ENCODE measurements at places on chromosomes 6 and 20.

DNA sequence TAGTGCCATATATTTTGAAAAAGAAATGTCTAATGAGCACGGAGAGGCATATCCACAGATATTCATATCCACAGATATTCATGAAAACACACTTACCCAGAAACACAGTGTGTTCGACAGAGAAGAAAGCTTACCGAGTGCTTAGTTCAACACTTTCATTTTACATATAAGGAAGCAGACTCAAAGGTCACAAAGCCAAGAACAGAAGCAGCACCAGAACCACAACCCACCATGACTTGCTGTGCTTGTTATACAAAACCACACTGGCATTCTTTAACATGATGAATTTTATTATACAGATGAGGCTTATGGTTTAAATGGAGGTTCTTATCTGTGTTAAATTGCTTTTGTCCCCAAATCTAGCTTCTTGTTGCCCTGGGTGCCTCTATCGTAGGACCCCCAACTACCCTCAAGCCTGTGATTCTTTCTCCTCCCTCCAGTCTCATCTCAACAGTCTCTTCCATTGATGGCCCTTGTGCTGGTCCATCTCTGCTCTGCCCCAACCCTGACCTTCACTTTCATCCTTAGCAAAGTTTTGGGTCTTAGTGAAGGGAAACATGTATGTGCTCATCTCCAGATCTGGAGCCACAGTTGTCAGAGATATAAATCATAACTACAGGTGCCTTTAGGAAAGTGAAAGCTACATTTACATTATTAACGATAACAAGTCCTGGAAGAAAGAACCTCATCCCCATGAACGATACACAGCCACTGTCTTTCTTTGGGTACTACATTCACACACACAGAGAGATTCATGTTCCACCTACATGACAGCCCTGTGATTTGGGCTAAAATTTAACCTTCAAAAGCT, 40.0 kb downstream of the SF3B5 start:
- DNase-seq = no peak

- no peak for DNase-seq
These were observed 8.9 kb upstream of the RAB44 start for GRCh38 chr6:36688739-36689075.

DNA sequence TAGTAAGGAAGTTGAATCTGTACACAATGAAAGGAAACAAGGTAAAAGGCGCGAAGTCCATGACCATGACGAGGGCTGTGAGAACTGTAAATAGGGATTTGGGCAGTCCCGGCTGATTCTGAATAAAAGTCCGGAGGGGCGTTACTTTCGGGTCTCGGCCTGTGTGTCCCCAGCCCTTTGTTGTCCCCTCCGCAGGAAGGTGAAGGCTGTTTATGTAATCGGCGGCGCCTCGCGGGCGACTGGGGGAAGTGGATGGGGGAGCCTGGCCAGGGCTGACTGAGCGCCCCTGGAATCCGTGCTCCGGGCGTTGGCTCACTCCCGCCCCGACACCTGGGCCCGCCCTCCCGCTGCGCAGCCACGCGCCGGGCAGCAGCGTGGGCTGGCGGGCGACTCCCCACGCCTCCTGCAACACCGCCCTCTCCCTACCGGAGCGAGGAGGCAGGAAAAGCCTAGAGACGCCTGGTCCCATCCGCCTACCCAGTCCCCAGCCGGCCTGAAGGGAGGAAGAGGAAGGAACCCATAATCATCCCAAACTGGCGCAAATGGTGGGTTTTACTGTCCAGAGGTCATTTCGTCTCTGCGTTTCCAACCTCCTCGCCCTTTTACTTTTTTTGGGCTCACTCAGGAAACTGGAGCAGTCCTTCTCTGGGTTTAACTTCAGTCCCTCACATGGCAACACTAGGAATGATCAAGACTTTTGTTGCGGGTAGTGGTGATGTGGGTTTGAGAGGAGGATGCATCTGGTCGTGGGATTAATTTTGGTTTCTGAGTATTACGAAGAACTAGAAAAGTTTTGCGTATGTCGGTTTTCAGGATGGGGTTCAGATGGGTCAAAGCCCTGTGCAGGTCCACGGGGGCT, 12.1 kb downstream of the TRIM31 start:
- no peak for DNase-seq

GRCh38 chr6:133956416-133957049, 3.5 kb downstream of the TBPL1 start:
- no peak for DNase-seq

DNA sequence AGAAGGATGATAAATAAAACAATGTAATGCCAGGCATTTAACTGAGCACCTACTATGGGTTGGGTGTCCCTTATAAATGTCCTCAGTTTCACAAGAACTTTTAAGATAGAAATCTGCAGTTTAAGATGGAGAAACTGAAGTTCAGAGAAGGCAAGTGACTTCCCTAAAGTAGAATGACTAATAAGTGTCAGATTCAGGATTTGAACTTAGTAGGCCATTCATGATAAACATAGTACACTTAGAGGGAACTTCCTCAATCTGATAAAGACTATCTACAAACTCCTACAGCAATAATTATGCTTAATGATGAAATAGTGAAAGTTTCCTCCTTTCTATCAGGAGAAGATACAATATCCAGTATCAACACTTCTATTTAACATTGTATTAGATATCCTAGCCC, 43.9 kb downstream of the NCR2 start:
- no peak for DNase-seq

- DNase-seq = no peak
These were observed 66.1 kb downstream of the ADGB start for GRCh38 chr6:146664871-146665360.

DNA sequence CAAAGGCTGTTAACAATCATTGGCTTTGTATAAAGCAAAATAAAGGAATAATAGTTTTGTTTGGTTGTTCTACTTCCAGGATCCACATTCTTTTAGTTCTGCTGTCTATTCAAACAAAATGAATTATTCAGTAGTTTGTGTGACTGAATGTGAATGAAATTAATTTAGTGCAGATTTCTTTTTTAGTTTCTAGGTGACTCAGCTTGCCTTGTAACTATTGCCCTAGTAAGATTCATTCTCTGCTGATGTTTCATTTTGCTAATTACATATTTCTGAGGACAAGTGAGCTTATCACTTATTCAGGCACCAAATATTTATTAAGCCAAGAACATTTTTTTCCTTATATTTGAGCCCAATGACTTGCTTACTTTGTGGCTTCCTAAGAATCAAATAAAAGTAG, 46.5 kb upstream of the RIPOR2 start:
- no peak for DNase-seq

DNA sequence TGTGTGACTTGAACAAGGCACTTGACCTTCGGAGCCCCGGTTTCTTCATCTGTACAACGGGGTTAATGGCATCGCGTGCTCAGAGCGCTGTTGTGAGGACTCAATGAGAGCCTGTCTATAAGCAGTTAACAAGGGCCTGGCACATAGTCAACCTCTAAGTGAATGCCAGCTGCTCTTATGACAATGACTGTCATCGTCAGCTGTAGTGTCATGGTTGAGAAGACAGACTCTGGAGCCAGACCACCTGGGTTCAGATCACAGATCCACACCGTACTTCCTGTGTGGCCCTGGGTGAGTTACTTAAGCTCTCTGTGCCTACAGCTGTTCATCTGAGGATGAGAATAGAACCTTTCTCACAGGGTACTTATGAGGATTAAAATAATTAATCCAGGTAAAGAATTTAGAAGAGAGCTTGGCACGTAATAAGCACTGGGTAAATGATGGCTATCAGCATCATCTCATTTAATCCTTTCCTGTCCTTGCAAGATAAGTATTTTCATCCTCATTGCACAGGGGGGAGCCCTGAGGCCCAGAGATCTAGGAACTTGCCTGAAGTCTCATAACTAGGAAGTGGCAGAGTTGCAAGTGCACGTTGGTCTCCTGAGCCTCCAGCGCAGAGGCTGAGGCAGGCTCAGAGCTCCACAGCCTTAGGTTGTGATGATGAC, 105.3 kb downstream of the EYA2 start:
- DNase-seq = no peak

DNA sequence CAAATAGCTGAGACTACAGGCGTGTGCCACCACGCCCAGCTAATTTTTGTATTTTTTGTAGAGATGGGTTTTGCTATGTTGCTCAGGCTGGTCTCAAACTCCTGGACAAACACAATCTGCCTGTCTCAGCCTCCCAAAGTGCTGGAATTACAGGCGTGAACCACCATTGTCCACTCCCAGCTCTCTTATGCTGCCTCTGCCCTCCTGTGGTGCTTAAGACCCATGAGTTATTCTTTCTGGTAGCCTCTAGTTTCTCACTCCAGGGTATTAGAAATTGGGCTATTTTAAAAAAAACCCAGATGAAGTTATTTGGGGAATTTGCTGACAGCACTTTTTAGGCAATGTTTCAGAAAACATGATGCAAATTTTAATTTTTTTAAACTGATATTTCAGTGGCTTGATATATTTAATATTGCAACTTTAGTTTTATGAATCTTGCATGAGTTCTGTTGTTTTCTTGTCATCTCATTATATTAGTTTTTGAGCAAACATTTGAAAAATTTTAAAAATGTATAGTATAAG, 114.0 kb upstream of the FOXO3 start:
- DNase-seq = no peak

GRCh38 chr6:43807228-43808061, 37.4 kb downstream of the VEGFA start:
- no peak for DNase-seq

GRCh38 chr6:5457041-5457440, 195.7 kb downstream of the FARS2 start:
- DNase-seq = no peak

DNA sequence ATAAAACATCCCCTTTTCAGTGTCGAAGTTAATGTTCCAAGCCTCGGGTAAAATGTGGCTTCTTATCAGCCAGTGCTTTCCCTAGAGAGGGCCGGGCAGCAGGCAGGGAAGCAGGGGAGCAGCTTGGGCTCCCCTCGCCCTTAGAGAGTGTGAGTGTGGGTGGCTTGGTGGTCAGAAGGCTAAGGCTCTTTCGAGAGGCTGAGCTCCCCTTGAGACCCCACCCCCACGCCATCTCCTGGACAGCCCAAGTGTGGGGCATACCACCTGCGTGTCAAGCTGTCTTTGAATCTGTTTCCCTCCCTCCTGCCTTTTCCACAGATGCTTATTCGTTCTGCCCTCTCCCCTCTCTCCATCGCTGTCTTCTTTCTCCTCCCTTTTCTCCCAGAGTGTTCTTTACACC, 95.1 kb upstream of the FOXP4 start:
- no peak for DNase-seq

DNA sequence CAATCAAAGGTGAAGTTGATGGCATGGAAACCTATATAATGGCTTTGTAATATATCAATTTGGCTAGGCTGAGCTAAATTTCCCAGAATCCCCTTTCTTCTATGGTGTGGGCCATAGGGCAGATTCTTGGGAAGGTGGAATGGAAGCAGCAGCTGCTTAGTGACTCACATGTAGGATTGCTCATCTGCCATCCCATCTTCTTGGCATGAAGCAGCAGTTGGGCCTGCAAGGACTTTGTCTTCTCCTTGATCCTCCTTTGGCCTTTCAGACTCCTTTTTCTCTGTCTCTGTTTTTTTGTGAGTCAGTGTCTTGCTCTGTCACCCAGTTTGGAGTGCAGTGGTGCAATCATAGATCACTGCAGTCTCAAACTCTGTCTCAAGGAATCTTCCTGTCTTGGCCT, 52.6 kb upstream of the CEP162 start:
- DNase-seq = no peak

DNA sequence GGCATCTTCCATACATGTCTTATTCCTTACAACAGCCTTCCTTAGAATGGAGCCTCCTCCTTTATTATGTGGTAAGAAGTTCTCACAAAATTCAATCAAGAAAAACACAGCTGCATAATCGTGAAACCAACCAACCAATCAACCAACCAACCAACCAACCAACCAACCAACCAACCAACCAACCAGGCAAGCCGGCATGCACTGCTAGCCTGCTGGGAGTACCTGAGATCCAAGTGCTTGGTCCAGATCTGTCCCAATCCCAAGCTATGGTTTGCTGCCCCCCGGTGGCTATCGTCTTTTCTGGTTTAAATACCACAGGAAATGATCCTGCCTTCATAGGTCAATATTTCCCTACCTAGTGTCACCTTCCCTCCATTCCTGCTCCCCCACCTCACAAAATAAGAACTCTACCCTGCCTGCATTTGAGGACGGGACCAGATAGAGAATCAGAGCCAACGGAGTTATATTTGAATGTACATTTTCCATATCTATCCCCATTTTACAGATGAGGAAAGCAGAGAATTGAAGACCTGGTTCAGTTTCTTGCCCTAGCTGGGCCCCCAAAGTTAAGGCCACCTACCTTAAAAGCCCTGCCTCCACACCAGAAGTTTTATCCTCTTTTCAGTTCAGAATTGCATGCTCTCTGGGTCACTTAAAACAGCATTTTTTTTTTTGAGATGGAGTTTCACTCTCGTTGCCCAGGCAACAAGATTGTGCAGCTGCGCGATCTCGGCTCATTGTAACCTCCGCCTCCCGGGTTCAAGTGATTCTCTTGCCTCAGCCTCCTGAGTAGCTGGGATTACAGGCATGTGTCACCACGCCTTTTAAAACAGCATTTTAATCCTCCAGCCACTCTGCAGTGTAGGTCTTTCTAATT, 27.1 kb downstream of the RAB44 start:
- peak; percentile 8 for DNase-seq

GRCh38 chr6:29461021-29461814, 4.3 kb downstream of the OR2H1 start:
- DNase-seq = no peak

- no peak for DNase-seq
These were observed 465.3 kb upstream of the SYNCRIP start for GRCh38 chr6:86107985-86108384.

DNA sequence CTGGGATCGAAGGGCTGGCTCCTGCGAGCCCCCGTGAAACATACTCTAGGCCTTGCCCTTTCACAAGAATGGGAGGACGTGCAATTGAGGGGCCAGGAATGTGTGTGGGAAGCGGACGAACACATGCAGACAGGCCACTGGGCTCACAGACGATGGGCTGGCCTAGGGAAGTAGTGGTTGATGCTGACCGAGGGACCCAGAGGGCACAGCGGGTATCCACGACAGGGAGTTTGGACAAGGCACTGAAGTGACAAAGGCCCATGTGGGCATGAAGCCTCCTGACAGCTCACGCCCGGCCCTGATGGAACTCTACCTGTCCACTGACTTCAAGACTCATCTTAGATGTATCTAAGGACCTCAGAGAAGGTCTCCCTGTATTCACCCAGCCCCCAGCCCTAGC, 52.2 kb downstream of the MYH7B start:
- no peak for DNase-seq

DNA sequence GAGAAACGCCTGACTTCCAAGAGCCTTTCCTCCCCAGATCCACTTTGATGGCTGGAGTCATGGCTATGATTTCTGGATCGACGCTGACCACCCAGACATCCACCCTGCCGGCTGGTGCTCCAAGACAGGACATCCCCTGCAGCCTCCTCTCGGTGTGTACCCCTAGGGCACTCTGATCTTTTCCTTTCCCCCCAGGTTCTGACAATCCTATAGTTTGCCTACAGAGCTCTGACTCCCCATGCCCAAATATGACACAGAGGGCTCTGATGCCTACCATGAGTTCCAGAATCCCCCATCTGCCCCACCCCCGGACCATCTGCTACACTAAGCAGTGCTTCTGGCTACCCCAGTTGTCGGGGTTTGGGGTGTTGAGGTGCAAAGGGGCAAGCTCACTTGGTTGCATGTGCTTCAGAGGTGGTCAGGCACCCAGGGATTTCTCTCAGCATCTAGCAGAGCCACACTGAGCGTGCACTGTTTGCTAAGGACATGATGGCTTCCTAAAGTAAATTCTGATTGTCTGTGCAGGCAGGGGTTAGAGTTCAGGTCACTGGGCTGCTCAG, 24.0 kb upstream of the SGK2 start:
- DNase-seq = no peak

Measured in NCI-H1930 (cell line).